ENCODE measurements at places on chromosomes 7 and 10.

GRCh38 chr7:90119178-90119971 is 34.9 kb upstream of the STEAP1 start:
- DNase-seq, result peak; percentile 14

- no peak for DNase-seq
Observed at GRCh38 chr10:121205625-121206024, 354.5 kb downstream of the WDR11 start.

GRCh38 chr7:104179178-104179577 is 28.6 kb downstream of the ORC5 start:
- no peak for DNase-seq

DNA sequence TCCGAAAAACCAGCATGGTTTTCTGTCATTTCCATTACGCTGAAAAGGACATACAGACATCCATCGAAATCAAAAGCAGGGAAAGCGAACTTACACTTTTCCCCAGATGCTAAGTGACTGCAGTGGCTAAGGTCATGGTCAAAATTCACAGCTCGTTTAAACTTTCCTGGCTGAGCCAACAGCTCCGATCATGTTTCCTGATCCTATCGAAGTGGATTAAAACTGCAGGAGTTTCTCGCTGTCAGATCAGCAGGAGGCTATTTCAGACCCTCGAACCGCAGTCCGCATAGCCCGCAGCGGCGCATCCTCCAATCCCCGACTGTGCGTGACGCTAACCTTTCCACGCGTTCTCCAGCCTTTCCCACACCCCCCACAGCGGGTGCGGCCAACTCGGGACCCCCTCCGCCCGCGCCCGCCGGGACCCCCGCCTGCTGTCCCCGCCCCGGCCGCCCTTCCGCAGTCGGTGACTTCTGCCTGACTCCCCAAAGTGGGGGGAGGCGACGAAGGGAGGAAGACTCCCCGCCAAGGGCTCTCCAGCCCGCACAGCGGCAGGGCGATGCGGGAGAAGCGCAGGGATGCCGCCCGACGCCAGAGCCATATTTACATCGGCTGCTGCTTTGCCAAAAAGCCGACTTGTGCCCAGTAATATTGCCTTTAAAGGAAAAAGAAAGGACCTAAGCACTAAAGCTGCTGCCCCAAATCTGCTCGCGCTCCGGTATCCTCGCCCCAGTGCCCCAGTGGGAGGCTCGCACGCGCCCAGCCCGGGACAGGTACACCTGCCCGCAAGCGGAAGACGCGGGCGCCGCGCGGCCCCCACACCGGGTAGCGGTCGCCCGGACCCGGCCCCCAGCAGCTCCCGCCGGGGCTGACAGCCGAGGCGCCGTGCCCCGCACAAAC is 1.2 kb downstream of the PIP4K2A start:
- DNase-seq, result peak; percentile 16

- no peak for DNase-seq
Observed at GRCh38 chr10:4883079-4883739, 57.2 kb downstream of the AKR1E2 start.

GRCh38 chr10:75531571-75532031 is 100.2 kb downstream of the LRMDA start:
- DNase-seq, result no peak

DNA sequence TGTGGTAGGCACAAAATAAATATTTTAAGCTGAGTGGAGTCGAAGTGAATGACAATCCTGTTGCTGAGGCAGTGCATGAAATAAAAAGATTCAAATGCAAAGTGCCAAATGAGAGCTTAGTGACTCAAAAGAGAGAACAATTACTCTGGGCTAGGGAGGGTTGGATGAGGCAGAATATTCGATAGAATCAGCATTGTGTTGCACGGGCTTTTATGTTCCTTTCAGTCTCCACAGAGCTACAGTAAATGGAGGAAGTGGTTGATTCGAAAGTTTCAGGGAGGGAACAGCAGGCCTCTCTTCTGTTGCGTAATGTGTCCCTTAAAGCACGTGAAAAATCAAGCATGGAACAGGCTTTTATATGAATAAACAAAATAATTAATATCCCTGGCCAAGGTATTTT is 599.3 kb upstream of the CELF2 start:
- no peak for DNase-seq

- DNase-seq, result no peak
Observed at GRCh38 chr10:126215746-126216631, 172.3 kb downstream of the ADAM12 start.

DNA sequence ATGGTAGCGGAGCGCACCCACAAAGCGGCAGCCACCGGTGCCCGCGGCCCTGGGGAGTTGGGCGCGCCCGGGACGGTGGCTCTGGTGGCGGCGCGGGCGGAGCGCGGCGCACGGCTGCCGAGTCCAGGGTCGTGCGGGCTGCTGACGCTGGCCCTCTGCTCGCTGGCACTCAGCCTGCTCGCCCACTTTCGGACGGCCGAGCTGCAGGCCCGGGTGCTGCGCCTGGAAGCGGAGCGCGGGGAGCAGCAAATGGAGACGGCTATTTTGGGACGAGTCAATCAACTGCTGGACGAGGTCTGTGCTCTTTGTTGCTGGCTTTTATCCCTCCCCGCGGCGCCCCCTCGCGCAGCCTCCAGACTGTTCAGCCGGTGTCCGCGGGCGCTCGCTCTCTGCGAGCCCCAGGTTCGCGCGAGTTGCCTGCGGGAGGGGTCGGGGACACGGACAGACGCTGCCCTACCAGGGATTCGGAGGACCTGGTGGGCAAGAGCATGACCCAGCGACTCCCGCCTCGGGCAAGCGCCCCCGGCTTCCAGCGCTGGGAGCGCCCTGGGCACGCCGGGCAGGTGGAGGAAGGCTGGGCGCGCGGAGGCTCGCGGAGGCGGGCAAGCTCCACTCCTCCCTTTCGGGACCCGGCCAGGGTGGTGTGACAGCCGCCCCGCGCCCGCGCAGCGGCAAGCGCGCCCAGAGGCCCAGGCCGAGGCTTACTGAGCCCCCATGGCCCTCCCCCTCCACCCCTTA is 887 bp downstream of the COL13A1 start:
- DNase-seq, result no peak

DNA sequence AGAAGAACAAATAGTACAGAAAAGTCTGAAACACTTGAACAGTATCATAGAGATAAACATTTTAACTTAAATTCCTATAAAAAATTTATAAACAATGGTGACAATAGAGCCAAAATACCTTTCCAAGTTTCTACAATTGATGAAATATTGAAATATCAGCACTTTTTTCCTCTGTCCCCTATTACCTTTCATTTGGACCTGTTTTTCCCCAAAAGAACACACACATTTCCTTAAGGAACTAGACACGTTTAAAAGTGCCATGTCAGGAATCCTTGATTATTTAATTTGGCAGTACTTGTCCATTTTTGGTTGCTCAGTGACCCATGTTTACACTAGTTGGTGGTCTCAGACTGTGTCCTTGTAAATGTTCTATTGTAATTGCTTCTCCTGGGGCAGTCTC is 162.6 kb downstream of the CTNNA3 start:
- no peak for DNase-seq

GRCh38 chr7:53458636-53459035 is 423.2 kb downstream of the POM121L12 start:
- DNase-seq, result no peak

DNA sequence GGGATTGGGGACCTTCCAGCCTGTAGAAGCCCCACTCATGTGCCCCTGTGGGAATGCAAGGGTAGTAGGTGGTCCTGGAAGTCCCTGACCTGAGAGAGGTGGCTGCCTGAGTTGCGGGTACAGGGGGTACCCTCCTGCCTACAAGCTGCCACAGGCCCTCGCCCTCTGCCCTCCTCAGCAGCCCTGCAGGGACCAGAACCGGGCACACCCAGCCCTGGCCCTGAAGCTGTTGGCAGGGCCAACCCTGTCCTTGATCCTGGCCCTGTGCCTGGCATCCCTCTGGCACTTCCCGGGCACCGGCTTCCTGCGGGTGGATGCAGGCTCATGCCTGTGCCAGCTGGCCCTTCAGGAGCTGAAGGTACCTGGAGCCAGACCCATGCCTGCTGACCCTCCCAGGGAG is 54.9 kb upstream of the ELN start:
- no peak for DNase-seq

DNA sequence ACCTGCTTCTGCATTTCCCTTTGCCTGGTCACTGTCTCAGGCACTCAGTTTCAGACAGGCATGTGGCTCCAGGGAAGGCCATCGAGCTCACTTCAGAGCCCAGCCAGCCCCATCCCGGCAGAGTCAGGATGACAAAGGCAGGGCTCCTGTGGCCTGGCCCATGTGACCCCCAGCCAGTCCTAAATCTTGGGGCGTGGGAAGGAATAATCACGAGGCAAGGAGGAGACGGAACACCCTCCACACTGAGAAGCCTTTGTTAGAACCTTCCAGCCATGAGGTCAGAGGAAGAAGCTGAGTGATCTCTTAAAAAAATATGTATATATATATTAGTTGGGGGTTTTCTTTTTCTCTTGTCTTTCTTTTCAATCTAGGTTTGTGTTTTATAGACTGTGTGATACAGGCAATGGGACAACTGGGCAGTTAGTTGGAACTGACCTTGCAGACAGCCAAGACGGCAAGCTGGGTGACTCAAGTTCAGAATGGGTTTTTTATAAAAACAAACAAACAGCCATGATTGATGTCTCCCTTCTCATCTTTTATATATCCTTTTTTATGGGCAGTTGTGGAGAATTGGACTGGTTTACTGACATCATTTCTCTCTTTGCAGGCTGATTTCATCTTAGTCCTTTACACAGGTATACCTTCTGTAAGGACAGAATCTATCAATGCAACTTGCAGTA is 60.8 kb downstream of the CHN2 start:
- DNase-seq, result no peak

DNA sequence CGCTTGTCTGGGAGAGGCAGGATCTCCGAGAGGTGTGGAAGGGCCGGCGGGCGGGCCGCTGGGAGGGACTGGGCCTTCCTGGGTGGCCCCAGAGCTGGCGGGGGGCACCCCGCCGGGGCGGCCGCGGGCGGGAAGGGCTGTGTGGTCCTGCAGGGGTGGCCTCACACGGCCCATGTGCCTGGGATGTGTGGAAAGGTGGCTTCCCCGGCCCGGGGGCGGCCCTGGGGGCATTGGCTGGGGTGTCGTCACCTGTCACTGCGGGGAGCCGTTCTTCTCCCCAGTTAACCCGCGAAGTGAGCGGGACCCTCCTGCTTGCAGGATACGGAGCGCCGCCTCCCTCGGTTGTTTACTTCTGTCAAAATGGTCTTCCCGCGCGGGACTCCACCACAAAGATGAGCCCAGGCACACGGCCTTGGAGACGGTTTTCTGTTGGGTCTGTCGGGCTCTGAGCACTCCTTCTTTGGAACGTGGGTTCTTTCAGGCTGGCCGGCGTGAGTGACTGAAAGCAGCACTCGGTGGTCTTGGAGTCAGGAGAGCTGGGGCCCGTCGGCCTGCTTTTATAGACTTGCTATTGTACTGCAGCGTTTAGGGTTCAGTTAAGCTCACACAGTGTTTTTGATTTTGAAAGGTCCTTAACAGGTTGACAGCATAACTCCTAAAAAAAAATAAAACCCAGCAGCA is 700 bp downstream of the SMC3 start:
- DNase-seq, result peak; percentile 26

GRCh38 chr10:93505075-93505474 is 8.7 kb downstream of the CEP55 start:
- DNase-seq, result no peak

DNA sequence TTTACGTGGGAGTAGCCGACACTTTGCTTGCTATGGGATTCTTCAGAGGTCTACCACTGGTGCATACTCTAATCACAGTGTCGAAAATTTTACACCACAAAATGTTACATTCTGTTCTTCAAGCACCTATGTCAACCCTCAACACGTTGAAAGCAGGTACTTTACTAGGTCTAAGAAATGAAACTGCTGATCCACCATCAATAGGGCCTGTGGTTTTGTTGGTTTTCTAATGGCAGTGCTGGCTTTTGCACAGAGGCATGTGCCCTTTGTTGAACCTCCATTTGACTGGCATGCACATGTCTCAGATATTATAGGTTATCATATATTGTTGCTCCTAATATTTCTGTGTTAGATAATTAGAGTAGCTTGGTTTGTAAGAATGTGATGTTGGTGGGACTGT is 123.8 kb downstream of the CFTR start:
- no peak for DNase-seq

DNA sequence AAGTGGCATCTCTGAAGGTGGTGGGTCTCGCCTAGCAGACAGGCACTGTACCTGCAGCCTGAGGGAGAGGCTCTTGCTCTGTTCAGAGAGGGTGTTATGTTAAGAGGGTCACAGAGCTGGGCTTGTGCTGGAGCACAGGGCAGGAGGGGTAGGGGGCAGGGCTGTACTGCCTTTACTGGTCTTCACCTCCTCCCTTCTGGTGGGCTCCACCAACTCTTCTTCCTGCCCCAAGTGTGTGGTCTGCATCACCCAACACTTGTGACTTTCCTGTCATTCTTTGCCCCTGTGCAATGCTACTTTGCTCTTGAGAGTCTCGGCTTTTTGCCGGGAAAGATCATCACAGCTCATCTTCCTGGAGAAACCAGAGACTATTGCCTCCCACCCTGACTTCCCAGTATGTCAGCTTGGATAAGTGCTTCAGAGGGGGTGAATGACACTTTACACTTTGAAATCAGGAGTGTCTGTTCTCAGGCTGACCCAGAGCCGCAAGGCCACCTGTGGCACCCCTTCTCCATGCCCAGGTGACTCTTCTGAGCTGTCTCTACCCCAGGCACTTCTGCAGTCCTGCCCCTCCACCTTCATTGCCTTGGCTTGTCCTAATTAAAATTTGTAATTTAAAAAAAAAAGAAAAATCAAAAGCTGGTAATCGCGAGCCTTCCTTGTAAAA is 38.4 kb upstream of the IKZF1 start:
- no peak for DNase-seq

- DNase-seq, result no peak
Observed at GRCh38 chr10:58588673-58589265, 76.1 kb downstream of the BICC1 start.

DNA sequence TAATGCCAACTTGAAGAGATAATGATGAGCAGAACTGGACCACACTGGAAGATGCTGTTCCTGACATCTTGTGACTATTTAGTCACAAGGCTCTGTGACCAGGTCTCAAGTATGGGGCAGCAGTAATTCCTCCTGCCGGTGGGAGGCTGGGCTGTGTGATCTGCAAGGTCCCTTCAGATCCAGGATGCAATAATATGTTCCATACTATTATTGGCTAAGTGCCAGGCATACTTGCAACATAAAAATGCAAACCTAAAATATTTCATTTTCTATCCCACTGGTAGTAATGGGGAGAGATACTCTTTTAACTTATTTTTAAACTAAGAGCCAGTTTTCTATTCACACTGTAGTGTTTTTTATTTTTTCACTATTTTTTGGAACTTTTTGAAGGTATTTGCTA is 171.5 kb downstream of the CYP26A1 start:
- no peak for DNase-seq

DNA sequence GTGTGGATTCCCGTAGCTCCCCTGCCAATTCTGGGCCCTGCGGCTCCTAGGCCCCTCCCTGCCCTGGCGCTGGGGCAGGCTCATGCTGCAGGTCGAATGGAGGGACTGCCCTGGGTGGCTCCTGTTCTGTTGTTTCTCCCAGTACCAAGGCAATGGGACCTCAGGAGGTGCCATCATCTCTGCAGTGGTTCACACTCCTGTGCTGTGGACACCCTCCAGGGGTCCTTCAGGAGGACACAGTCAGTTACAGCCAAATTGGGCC is 138.3 kb downstream of the ZMIZ1 start:
- no peak for DNase-seq
